NCI-H524 (cell line): ENCODE measurements at places on chromosomes 3 and 15.

DNA sequence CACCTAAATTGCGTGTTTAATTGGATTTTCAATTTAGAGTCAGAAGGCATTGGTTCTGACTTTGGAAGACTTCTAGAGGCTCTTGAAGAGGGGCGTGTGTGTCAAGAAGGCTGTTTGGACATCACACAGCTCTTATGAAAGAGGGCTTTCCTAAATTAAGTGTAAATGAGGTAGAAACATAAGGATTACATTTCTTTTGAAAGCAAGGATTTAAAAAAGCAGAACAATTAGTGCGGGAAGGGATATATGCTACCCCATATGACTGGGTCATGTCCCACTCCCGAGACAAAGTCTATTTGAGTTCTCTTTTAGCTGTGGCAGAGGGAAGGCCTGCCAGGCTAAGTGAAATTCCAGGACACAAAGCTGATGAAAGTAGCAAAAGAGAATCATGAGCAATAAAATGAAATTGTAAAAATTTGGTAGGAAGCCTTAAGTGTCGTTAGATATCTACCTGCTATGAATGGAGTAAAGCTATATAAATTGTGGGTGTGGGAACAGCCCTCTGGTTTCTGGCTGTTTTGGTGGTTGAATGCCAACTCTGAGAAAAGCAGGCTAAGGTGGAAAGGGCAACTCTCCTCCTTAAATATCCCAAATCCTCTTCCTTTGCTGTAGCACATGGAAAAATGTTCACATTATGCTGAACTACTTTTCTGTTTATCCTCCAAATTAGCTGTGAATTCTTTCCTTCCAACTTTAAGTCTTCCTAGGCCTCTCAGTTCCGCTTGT lies 100.6 kb upstream of the TSC22D2 start:
- DNase-seq = no peak

DNA sequence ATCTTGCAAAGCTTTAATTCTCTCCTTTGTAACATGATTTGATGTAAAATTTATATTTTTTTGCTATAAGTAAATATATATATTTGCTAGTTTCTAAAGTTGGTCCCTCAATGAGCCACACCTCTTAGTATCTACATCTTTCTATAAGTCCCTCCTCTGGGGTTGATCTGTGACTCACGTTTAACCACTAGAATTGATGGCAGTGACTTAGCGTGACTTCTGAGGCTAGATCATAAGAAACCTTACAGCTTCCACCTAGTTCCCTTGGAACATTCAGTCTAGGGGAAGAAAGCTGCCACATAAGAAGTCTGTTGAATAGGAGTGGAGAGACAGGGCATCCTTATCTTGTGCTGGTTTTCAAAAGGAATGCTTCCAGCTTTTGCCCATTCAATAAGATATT lies 56.6 kb upstream of the TNIK start:
- DNase-seq = no peak

GRCh38 chr15:99416191-99417188 lies 149.3 kb upstream of the MEF2A start:
- no peak for DNase-seq

DNA sequence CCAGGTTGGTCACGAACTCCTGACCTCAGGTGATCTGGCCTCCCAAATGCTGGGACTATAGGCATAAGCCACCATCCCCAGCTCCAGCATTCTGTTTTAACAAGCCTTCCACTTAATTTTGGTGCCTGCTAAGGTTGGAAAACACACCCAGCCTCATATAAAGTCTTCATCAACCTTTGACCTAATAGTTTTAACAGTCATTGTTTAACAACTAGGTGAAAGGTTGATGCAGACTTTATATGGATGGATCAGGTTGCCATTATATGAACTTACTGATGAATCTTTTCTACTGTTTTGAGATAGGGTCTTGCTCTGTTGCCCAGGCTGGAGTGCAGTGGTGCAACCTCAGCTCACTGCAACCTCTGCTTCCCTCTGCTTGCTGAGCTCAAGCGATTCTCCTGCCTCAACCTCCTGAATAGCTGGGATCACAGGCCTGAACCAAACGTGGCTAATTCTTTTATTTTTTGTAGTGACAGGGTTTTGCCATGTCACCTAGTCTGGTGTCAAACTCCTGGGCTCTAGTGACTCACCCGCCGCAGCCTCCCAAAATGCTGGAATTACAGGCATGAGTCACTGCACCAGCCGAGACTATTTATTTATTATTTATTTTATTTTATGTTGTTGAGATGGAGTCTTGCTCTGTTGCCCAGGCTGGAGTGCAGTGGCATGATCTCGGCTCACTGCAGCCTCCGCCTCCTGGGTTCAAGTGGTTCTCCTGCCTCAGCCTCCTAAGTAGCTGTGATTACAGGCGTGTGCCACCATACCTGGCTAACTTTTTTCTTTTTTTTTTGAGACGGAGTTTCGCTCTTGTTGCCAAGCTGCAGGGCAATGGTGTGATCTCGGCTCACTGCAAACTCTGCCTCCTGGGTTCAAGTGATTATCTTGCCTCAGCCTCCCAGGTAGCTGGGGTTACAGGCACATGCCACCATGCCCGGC lies 3.1 kb upstream of the RPAP1 start:
- no peak for DNase-seq

GRCh38 chr3:141385406-141386125 lies 17.3 kb downstream of the ZBTB38 start:
- DNase-seq = no peak

- DNase-seq = no peak
Measured at GRCh38 chr15:36951731-36952247, 148.6 kb downstream of the MEIS2 start.

- no peak for DNase-seq
Measured at GRCh38 chr15:49813625-49814024, 192.8 kb downstream of the DTWD1 start.

DNA sequence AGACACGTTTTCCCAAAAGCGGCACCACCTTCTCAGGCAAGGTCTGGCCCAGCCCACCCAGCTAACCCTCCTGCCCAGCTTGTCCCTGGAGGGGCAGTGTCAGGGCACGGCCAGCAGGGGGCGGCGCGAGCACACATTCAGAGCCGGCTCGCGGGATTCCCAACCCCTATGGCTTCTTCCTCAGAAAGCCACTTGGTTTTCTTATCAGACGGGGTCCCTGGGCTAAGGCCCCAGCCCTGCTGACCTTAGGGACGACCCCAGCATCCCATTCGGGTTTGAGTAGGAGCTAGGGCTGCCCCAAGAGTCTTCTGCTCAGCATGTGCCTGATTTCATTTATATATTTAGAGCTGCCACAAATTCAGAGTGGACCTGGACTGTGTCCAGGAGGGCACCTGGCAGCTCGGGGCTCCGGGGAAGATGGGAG lies 14.5 kb downstream of the RLBP1 start:
- DNase-seq = peak; percentile 78

GRCh38 chr3:69413551-69414207 lies 27.8 kb upstream of the FRMD4B start:
- no peak for DNase-seq

DNA sequence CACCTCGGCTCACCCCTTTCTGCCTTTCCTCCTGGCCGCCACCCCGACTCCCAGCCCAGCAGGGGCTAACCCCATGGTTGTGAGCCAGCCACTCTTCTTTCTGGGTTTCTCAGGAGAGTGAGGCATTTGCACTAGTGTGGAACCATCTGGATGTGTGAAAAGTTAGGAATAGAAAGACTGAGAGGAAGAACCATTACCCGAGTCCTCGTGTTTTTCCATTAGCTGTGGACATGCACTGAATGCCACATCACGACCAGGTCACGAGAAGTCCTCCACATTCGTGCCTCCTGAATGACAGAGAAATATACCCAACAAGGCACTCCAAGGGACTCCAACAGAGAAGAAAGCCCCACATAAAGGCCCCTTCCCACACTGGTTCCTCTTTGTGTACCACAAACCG lies 18.0 kb upstream of the RAD18 start:
- no peak for DNase-seq

- no peak for DNase-seq
Measured at GRCh38 chr3:67083277-67083676, 85.2 kb downstream of the KBTBD8 start.

DNA sequence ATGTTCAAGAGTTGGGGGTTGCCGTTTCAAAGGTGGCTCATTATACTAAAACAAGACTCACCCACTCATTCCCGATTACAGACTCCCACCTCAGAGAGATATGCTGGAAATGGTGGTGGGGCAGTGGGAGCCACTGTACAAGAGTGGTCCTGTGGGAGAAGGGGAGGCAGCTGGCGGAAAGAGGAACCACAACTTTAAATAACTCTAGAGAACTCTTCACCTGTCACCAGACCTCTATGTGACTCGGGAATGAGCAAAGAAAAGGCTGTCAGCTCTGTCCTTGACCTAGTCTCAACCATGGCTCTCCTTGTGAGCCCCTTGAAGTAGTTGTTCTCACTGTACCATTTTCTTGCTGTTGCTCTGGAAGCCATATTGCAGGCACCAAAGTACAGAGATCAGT lies 293.8 kb downstream of the CHST2 start:
- no peak for DNase-seq

- no peak for DNase-seq
Measured at GRCh38 chr15:48400086-48400485, 68.9 kb downstream of the DUT start.

GRCh38 chr3:78999139-78999538 lies 768.7 kb downstream of the ROBO1 start:
- DNase-seq = no peak

DNA sequence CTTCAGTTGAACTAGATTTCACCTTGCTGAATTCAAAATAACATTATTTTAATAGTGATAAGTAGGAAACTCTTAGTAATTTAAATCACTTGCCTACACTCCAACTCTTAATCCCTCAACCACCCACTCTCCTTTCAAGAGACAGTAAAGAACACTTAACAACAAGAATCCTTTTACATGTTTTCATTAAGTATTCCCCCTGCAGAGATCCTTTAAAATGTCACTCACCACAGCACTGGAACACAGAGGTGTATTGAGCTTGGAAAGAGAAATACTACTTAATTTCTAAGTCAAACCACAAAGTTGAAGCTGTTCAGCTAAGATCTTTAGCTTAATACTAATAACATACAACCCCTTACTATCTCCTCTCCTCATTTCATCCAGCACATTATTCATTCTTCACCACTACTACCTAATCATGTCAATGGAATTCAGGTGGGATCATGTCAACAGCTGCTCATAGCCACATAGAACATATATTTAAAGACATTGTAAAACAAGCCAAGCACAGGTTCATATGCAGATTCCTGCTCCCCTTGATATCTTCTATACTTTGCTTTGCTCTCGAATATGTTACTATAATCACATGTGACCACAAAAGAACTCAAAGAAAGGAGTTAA lies 40.5 kb downstream of the IMPG2 start:
- DNase-seq = peak; percentile 61

DNA sequence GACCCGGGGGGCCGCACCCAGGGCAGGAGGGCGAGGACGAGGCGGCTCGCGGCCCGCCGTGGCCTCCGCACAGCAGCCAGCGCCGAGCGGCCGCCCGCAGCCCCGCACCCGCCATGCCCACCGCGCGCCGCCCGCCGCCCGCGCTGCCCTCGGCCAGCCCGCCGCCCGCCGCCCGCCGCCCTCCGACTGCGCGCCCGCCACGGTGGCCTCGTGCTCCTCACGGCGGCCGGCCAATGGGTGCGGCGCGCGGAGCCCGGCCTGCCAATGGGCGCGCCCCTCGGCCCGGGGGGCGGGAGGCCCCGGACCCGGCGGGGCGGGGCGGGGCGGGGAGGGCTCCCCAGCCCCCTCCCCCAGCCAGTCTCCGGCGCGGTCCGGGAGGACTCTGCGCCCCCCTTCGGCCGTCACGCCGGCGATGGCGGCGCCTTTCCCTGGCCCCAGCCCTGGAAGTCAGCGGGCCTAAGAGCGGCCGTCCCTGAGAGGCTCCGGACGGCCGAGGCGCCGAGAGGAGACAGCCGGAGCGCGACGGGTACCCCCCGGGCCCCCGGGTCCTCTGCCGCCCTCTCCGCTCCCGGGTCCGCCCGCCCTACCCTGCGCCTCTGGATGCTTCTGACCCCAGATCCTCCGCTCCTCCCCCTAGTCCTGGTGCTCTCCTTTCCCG lies at the start of gene NT5DC2:
TSS of gene NT5DC2 (minus strand) at position 235 of the 658 bp plus-strand sequence. CDS start at position 115, 120 bp downstream.
- DNase-seq = peak; percentile 20

DNA sequence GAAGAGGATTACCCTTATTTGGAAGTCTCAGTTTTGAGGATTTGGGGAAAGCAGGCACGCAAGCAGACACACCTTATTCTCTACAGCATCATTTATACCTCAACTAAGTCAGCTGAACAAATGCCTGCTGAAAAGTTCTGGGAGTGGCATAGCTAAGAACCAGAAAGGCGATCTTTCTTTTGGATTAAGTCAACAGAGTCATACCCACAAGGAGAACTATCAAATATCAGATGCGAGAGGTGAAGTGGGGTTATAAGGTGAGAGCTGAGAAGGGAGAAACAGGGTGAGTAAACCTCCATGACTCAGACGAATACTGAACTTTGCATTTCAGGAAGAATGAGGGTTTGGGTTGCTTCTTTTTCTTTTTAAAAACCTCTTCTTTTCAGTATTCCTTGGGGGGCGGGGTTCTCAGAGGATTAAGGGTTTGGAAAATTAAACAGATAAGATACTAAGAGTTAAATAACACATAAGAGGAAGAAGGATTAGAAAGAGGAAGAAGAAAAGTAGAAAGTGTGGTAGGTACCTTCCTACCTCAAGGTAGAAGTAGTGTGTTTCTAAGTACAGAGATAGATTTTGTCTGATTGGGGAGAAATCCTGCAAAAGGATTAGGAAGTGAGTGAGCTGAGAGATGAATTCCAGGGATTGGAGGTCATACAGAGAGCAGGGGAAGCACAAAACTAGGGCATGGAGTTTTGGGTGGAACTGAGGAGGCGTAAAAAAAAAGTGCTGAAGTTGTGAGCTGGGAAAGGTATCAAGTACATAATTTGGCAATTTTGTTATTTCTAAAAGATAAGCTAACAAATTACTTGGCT lies 41.3 kb upstream of the ICE2 start:
- no peak for DNase-seq

- DNase-seq = no peak
Measured at GRCh38 chr3:131892331-131892730, 142.5 kb downstream of the CPNE4 start.

GRCh38 chr15:52178765-52179164 lies 12.4 kb downstream of the GNB5 start:
- no peak for DNase-seq

GRCh38 chr3:32855350-32855953 lies 37.7 kb downstream of the TRIM71 start:
- DNase-seq = no peak

GRCh38 chr3:152192050-152192449 lies 76.7 kb upstream of the MBNL1 start:
- DNase-seq = no peak

- DNase-seq = no peak
Measured at GRCh38 chr3:104521606-104522336, 844.9 kb upstream of the ALCAM start.

DNA sequence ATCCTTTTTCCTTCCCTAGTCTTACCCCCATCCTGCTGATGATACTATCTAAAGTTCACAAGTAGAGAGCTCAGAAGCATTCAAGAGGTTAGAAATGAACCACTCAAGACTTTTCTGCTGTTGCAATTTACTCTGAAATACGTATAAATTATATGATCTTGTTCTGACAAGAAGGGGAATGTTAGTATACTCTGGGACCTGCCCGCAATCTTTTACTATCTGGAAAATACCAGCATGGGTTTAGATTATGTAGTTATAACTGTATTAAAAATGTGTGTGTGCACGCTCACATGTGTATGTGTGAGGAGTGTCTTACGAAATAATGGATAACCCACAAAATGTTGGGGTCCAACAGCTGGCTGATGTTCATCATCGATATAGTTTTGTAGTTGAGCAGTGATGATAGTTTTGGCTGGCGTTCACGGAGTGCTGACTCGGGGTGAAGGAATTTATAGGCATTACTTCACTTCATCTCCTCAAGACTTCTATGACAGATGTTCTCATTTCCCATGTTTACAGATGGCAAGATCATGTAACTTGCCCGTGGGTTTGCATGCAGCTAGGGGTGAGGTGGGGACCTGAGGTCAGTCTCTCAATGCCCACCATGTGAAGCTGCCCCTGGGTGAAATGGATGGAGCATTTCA lies 297.5 kb upstream of the LYSMD4 start:
- DNase-seq = no peak
